ENCODE measurements at places on chromosomes 3 and 15.

GRCh38 chr3:47872916-47873315 lies 70.0 kb downstream of the DHX30 start:
- no peak for DNase-seq

- no peak for DNase-seq
Measured at GRCh38 chr3:190721330-190721729, 141.2 kb downstream of the GMNC start.

GRCh38 chr3:144643771-144644198 lies 672.2 kb downstream of the DIPK2A start:
- no peak for DNase-seq

DNA sequence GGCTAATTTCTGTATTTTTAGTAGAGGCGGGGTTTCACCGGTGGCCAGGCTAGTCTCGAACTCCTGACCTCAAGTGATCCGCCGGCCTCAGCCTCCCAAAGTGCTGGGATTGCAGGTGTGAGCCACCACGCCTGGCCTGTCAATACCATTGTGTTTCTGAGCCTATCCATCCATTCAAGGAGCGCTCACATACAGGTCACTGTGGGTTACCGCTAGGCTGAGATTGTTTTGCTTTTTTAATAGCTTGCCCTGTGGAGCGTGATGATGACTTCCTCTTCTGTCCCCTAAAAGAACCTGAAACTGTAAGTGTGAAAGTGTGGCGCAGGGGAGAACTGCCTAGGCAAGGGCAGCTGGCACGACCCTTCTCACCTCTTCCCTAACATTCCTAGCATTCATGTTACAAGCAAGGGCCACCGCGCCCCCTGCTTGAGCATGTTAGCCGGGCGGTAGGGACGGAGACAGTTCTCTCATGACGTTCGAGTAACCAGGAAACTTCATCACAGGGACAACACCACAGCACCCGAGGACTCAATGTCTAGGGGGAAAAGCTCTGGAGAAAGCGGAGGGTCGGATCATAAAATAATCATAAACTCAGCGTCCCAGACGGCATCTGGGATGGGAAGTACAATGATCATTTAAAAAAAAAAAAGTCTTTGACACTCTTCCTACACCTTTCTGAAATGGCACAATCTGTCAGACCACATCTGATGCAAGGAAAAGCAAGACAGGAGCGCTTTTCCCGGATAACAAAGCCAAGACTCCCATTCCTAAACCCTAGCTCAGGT lies 790 bp downstream of the LAMP3 start:
- DNase-seq = peak; percentile 41

DNA sequence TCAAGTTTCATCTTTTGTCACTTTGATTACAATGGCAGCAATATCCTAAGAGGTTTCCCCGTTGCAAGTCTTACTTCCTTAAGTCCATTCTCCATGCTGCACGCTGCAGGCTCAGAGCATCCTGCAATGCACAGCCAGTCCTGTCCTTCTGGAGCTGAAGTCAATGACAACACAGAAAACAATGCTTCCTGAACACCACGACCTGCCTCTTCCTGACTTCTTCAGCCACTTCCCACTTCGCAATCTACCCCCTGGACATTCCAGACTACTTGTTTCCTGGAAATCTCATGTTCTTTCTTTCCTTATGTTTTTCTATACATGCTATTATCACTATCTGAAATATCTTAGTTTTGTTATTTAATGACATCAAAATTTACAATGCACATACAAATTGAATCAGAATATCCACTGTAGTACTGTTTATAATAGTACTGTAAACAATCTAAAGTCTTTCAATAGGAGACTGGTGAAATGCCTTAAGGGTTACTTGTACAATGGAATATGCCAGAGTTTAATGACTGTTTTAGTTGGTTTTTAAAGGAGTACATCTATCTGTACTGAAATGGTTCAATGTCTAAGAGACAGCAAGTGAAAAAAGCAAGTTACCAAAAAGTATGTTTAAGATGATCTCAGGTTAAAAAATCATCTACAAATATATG lies 113.7 kb upstream of the PRTG start:
- no peak for DNase-seq

GRCh38 chr3:67011414-67012131 lies 13.5 kb downstream of the KBTBD8 start:
- no peak for DNase-seq

DNA sequence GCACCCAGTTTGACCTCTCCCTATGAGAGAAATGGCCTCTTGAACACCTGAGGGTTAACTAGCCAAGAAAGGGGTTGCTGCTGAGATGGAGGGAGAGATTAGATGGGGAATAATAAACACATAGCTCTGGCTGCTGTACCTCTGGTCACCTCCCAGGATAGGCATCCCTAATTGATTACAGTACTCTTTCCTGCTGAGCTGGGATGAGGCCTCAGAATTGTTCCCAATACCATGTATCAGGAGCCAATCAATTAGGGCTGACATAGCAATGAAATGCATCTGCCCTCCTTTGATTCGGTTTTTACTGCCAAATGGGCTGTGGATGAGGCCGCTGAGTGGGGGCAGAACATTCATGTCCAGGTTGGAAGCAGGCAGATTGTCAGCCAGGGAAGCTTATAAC lies 339.4 kb upstream of the SLCO3A1 start:
- no peak for DNase-seq

DNA sequence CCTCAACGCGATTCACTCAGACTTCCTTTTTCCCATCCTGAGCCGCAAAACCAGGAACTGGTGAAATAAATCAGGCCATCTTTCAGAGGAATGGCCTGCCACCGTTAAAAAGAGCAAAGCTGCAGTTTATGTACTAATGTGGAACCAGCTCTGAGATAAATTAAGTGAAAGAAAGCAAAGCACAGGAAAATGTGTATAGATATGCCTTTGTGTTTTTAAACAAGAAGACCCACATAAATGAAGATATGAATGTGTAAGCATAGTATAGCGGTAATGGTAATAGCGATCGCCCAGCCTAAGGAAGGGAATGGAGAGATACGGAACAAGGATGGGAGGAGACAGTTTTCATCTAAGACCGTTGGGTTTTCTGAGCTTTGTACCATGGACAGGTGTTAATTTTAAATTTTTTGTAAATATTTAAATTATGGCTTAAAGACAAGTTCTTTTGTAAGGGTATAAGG lies 30.8 kb upstream of the RPN1 start:
- DNase-seq = no peak

GRCh38 chr3:39752019-39752637 lies 57.3 kb upstream of the MYRIP start:
- no peak for DNase-seq

DNA sequence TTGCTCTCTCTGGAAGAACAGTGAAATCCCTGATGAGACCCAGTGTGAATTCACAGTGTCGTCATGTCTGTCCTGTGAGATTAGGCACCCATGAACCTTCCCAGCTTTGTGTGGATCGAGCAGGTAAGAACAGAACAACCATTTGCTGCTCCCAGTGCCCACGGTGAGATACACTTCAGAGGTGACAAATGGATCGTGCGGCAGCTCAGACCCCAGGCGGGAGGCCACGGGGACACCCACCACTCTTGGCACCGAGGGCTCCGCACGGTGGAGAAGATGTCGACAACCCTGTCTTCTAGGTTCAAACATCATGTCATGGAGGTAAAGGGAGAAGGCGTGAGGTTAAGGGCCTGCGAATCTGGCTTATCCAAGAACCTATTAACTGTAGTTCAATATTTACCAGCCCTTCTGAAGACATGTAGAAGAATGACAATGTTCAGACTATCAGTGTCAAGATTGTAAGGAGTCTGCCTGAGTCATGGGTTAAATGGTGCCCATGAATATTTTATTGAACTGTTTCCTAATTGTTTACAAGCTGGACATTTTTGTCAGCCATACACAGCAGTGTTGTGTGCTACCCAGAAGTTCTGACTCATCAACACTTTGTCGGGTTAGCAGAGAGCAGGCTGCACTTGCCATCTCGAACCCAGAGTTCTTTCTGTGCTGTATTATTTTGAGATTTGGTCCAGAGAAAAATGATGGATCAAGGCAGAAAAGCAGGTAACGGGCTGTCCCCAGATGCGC lies 15.5 kb upstream of the PCSK6 start:
- no peak for DNase-seq

- peak; percentile 26 for DNase-seq
Measured at GRCh38 chr3:112770032-112770626, 76.5 kb downstream of the CD200R1L start.

DNA sequence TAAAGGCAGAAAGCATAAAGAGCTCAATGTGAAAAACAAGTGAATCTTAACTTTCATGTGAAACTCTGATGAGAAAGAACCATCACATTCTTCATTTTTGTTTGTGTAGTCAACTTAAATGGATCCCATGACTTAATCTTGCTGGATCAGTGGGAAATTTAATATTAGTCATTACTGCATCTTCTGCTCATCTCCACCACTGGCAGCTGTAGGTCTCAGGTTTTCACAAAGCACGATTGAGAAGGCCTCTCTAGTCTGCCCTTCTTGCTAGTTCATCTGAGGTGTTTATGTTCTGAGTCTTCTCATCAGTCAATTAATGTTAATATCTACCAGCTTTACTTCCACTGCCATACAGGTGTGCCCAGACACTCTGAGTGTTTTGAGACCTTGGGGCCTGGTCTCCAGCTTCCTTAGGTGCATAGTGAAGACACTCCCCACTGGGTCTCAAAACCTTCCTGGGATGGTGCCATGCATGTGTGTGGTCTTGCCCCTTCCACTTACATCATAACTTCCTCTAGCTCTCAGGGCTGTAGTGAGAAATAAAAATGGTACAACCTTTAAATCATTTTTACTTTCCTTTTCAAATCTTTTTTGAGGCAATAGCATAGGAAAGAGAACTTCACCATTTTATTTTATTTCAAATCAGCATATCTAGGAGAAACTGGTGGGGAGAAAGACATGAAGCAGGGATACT lies 421.6 kb upstream of the CBLB start:
- DNase-seq = no peak

DNA sequence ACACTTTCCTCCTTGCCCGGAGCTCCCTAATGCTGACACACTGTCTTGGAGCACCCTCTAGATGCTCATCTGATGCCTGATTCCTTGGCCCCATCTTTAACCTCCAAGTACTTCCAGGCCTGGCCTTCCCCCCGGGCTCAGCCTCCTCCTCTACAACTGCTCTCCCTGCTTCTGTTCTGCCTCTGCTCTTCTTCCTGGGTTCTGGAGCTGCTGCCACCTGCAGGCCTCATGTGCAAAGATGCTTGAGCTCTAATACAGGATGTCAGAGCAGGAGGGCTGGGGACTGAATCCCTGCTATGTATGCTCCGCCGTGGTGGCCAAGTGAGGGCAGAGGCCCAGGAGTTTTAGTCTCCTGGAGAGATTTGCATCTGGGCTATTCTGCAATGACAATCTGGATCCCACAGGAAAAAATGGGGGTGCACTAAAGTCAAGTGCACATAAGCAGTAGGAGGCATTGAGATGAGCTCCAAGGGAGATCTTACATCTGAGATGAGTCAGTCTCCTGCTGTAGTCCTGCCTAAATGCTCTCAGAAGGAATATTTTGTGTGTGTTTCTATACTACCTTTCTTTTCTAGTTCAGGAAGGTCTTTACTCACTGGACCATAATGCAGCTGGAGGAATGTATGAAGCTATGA lies 296.3 kb downstream of the UACA start:
- no peak for DNase-seq

- DNase-seq = no peak
Measured at GRCh38 chr3:80889535-80889934, 871.9 kb downstream of the GBE1 start.

- DNase-seq = no peak
Measured at GRCh38 chr3:193962986-193963685, 172.8 kb upstream of the HES1 start.

DNA sequence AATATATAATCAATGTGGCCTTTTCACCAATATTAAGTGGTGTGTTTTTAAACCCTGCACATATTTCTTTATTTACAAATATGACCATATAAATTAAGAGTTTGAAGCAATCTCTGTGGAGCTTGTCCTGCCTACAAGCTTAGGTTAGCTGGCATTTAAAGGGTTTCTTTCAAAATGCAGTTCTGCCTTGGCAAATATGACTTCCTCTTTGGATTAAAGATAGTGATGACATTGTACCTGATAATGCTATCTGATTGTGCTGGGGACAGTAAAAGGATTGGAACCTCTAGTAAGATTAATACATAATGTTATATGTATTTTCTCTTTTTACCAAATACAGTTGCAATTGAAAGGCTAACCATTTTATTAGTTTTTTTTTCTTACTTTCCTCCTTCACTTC lies 249.1 kb downstream of the OTOL1 start:
- no peak for DNase-seq

- no peak for DNase-seq
Measured at GRCh38 chr3:23932571-23932970, 12.5 kb upstream of the NR1D2 start.

GRCh38 chr3:168914662-168915061 lies 748.9 kb downstream of the MECOM start:
- DNase-seq = no peak

GRCh38 chr3:42057561-42058211 lies 33.5 kb upstream of the TRAK1 start:
- DNase-seq = no peak

- DNase-seq = no peak
Measured at GRCh38 chr15:60853109-60853508, 374.2 kb upstream of the ICE2 start.

DNA sequence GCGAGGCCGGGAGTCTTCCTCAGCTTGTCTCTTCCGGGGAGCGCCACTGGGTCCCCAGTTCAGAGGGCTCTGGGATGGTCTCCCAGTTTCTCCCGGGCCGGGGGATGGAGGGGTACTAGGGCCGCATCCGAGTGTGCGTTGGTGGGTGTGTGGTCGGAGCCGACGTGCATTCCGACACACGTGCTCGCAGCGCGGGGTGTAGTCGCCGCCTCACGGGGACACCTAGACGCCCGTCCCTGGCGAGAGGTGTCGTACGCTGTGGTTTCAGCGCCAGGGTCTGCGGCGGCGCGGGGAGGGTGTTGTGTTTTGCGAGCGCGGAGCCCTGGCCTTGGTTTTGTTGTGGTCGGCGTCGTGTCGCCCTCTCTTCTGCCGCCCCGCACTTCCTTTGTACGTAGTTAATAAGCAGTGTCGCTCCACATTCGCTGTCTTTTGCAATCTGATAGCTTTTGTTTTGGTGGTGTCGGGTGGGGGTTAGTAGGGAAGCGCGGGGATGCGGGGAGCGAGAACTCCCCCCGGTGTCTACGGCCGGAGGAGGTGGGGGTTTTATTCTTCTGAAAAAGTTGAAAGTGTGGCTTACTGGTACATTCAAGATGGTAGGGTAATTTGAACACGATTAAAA lies 2.2 kb downstream of the IGF1R start:
- DNase-seq = peak; percentile 52
